ENCODE measurements at places on chromosomes 4 and X.

DNA sequence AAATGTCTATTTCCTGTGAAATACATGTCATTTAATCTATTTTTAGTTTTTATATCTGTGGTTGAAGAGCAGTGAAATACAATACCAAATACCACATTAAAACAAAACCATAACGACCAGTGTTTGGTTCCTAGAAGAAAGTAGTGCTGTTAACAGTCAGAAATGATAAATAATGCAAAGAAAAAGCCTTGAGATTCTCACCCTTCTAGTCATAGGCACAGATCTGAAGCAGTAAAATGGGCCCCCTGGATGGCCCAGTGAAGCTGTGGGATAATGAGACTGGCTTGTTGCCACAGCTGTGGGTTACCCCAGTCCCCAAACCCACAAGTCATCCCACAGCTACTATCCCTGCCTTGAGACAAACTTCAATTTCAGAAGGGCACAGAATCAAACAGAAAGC lies 137.3 kb upstream of the RPL34 start:
- DNase-seq: no peak

GRCh38 chrX:119095936-119096335 lies 23.1 kb downstream of the CT47C1 start:
- no peak for DNase-seq

GRCh38 chr4:153013202-153013977 lies 77.3 kb downstream of the FHDC1 start:
- no peak for DNase-seq

- no peak for DNase-seq
Measured at GRCh38 chr4:948101-948935, 16.1 kb downstream of the TMEM175 start.

DNA sequence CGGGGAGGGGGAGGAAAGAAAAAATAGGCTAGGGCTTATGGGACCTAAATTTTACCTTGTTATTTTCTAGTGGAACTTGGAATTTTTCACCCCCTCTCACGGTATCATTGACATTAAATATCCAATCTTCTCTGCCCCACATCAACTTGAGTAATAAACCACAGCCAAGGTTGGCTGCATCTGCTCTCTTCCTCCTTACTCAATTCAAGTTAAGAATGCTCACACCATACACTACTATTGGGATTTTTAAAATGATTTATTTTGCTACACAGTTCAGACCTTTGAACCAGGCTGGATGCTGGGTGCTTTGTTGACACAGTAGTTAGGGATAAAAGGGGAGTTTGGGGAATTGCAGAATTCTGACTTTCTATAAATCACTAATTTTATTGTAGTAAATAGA lies 78.2 kb upstream of the DHX15 start:
- no peak for DNase-seq

- DNase-seq: no peak
Measured at GRCh38 chr4:13160920-13161319, 323.2 kb downstream of the RAB28 start.

Data from stimulated activated CD8-positive, alpha-beta memory T cell treated with anti-CD3 and anti-CD28 coated beads, Interleukin-2, amount 100 ng/mL, for 1 hour (primary cell).